ENCODE measurements at places on chromosomes 7 and 10.
A peak's percentile ranks its signal among the peaks of the same experiment; 100 is the strongest.

GRCh38 chr7:83807774-83808173 is 158.8 kb upstream of the SEMA3E start:
- DNase-seq: no peak

- no peak for DNase-seq
Observed at GRCh38 chr7:25820432-25821040, 331.5 kb upstream of the NFE2L3 start.

GRCh38 chr10:64594072-64594471 is 1072.9 kb downstream of the REEP3 start:
- no peak for DNase-seq

DNA sequence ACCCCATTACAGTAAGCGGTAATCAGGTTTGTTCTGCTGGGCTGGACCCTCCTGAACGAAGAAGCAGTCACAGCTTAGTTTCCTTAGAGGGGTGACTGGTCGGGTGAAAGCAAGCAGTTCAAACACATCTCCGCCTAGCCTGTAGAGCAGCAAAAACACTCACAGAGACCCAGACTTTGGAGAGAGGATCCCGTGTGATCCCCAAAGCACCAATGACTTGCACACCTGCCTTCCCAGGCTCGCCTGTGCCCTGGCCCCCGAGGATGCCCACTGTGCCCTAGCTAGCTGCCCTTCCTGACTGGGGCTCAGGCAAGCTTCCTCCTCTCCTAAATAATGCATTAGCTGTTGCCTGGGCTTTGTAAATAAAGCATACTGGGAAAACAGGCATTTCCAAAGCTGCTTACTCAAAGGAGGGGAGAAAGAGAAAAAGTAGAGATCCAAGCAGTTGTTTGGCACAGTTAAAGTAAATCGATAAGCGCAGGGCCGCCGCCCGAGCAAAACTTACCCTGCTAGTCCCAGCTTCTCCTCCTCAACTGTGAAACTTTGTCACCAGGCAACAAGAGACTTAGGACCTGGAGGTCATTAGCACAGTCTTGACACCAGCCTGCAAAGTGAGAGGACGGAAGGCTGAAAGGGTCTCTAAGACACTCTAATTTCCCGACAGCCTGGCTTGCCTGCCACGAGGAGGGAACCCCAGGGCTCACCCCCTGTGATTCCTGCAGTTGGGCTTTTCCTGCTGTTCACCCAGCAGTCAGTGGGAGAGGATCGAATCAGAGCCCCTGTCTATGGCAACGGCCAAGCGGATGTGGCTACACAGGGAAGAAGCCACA is 4.8 kb downstream of the LRRC18 start:
- DNase-seq: no peak

- no peak for DNase-seq
Observed at GRCh38 chr10:101905251-101905650, 61.7 kb upstream of the KCNIP2 start.

DNA sequence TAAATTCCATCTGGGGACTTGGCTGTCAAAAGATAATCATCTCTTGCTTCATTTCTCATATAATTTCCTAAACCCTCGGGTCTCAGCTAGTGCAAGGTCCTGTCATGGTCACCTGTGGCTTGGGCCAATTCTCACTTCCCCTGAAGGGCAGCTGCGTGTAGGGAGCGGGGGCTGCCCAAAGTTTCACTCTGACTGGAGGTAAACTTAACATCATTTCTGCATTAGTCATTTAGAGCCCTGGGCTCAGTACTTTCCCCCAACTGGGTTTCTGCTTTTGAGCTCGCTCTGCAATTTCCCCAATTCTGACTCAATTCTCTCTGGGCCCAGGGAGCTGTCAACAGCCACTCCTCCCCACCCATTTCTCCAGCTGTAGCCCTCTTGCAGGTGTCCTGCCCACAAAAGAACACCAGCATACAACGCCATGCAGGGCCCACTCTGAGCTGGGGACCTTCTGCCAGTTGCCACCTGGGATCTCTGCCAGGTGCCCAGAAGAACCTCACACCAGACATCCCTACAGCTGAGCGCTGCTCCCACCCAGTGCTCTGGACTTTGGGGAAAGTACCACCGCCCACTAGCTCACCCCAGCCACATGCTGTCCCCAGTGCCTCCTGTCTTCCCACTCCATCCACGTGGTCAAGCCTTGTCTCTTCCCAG is 37.9 kb downstream of the VOPP1 start:
- no peak for DNase-seq

DNA sequence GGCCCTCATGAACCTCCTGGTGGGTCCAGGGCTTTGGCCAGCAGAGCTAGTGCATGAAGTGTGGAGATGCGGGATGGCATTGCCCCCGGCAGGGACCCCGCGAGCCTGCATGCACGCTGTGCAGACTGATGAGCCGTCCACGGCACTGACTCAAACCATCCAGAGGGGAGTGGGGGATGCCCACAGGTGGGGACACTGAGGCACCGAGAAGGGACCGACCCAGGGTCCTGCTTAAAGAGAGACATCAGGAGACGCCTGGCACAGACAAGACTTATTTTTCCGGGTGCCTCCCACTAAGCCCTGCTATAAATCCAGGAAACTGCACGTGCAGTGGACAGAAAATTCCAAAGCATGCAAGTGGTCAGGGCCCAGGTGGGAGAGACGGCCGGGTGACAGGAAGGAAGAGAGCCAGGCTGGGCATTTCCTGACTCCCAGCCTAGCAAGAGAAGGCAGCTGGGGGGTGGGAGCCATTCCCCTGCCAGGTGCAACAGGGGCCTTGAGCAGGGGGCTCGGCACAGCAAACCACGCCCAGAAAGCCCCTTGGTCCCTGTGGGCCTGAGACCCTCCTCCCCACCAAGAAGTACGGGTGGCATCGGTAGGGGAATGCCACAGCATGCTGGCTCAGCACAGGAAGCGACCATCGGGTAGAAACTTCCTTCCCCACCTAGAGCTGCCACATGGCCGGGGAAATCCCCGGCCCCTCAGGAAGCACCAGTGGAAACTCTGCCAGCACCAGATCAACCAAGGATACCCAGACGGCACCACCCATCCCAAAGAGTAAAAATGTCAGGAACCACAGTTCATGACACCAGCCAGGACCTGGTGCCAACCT is 91.5 kb downstream of the FOXL3 start:
- no peak for DNase-seq

GRCh38 chr10:117442521-117442920 is 67.3 kb upstream of the PDZD8 start:
- no peak for DNase-seq

DNA sequence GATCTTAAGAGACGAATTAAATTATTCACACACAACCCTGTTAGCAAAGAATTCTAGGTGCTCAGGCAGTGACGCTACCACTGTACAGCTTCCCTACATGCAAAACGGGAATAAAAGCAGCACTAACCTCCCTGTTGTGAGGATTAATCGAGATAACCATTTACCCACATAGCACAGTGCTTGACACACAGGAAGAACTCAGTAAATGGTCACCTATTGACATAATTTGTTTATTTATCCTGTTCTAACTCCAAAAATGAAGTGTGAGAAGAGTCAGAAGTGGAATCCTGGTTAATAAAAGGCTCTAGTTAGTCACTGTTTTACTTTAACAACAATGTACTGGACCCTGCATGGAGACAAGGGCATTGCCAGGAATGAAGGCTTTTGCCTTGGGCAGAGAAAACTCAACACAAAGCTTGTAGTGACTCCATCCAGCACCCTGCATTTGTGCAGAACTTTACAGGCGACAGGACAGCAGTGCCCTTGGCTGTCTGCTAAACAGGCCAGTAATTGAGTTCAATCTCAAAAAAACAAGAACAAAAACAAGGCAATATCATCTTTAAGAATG is 103.8 kb downstream of the SORBS1 start:
- no peak for DNase-seq

- DNase-seq: peak; percentile 94
Observed at GRCh38 chr7:99943641-99944496, 14.4 kb upstream of the GJC3 start.

- no peak for DNase-seq
Observed at GRCh38 chr7:31335884-31336201, 4.7 kb downstream of the NEUROD6 start.

- DNase-seq: no peak
Observed at GRCh38 chr7:152185558-152185957, 160.1 kb downstream of the GALNT11 start.

- DNase-seq: no peak
Observed at GRCh38 chr10:132396494-132397035, 435 bp upstream of the PWWP2B start.

DNA sequence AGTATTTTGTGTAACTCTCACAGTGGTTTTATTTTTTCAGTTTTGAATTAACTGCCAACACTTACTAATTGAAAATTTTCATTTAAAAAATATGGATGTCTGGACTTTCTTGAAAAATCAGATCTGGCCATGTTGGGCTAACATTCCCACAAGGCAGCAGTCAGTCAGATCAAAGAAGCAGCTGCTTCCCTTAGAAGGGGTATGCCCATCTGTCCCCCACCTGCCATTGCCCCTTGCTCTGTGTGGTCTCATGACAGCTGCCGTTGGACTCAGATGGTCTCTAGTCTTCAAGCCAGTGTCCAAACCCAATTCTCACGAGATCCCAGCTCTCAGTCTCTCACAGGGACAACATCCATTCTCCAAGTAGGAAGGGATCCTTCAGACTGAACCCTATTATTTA is 212.1 kb upstream of the GHITM start:
- no peak for DNase-seq

- DNase-seq: no peak
Observed at GRCh38 chr10:131310142-131310541, 1.4 kb downstream of the TCERG1L start.

GRCh38 chr10:62924344-62924748 is 108.2 kb upstream of the EGR2 start:
- DNase-seq: no peak

GRCh38 chr7:26078437-26079336 is 73.3 kb upstream of the NFE2L3 start:
- DNase-seq: no peak

- no peak for DNase-seq
Observed at GRCh38 chr7:158728911-158729645, 24.5 kb upstream of the NCAPG2 start.

- DNase-seq: no peak
Observed at GRCh38 chr7:50285269-50285668, 19.2 kb upstream of the IKZF1 start.

DNA sequence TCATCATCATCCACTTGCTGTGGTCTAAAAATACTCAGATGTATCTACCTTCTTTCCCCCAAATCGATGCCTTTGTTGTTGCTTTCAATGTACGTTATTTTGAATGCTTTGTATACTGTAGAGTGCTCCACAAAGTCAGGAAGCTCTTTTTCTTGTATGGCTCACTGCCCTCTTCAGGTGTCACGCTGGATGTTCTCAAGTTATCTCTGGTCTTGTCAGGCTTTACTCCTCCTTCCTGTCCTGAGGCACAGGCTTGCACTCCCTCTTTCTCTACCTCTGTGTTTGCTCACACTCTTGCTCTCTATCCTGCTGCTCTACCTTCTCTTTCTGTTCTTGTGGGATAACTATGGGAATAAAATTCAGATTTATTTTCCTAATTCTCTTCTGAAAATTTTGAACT is 381.3 kb downstream of the NRG3 start:
- no peak for DNase-seq

DNA sequence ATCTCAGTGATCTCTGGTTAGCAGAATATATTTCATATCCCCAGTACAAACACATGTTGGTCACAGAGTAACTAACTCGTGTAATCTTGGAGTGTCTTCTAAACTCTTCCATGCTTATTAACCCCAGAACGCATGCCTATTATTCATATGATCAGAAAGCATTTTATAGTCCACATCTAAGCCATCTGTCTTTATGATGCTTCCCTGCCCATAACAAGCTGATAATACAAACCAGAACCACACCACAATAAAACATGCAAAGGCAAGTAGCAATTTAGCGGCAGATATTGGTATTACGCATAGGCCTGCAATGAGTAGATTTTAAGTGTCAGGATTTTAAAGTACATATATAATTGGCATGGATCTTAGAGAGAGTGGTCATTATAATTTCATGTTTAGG is 120.0 kb upstream of the PRKCQ start:
- no peak for DNase-seq

DNA sequence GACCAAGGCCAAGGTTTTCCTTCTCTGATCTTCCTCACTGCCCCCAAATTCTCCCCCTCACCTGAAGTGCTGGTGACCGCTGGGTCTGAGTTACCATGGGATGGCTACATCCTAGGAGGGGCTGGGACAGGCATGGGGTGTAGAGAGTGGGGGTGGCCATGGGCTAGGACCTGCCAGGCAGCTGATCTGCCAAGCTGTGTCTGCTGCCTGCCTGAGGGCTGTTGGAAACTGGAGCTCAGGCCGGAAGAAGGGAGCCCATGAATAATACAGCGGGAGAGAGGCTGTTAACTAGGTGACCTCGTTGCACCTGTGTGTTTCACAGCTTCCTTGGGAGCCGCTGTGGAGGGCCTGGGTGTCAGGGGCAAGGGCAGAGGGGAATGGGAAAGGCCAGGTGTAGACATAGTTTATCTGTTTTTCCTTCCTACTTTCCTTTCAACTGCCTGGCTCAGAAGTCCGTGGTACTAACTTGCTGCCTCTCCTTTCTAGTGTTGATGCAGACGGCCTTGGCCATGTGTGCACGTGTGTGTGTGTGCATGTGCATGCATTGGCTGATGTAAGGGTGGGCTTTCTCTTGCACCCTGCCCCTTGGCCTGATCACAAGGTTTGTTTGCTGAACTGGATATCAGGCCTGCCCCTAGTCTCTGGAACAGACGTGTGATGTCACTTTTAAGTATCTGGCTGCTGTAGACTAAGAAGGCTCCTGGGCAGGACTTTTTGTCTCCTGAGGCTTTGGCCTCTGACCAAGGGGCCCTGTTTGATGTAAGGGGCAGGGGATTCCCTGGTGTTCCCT is 11.9 kb downstream of the CDH23 start:
- no peak for DNase-seq

DNA sequence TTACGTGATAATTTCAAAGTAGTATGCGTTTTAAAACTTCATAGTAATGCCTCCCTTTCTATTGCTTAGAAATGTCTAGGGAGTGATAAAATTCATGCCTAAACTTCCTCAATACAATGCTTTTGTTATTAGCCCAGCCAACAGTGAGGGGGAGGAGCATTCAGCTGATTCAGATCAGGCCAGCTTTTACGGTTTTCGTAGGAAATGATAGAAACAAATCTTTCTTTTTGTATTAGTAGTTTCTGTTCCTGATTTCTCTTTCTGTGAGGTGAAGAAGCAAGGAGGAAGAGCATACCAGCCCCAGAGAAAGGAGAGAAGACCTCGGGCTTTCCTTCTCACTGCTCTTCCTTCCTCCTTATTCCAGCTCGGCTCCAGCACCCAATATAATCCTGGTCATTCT is 35.2 kb upstream of the ITPRID1 start:
- DNase-seq: no peak

GRCh38 chr7:138978541-138979184 is 2.5 kb downstream of the KIAA1549 start:
- no peak for DNase-seq

Data from NCI-H1048 (cell line).